Lower lobe of right lung (tissue), 2 donors: ENCODE measurements at places on chromosomes 1 and 21. TPM values are rescaled to one million over a fixed set of nuclear protein-coding genes. Genes with fewer than 3 reads are reported as not detected.
A peak's percentile ranks its signal among the peaks of the same experiment; 100 is the strongest.

- DNase-seq: no peak
These were observed 7.3 kb upstream of the DHCR24 start for GRCh38 chr1:54894271-54894670.

Gene KRTAP11-1
- total RNA-seq: not detected

Gene CLCA2
- 0.62 TPM for total RNA-seq

- DNase-seq: no peak
These were observed 460.5 kb upstream of the ADGRL2 start for GRCh38 chr1:81340239-81340638.

DNA sequence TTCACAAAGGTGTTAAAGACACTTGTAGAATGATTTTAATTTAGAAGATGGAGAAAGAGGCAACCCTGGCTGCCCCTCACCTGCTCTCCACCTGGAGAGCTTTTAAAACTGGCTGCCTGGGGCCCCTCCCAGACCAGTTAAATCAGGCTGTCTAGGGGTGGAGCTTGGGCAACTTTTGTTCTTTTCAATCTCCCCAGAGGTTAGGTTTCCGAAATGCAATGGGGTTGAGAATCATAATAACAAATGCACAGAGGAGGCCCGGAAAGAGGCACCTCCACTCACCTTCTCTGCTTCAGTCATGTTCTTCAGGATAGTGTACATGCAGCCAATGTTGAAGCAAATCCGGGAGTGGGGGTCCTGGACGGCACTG, 400 bp downstream of the NCF2 start:
- no peak for DNase-seq

Gene ERG
- total RNA-seq: 38.0 TPM

Gene ADAMTS4
- total RNA-seq: 1.4 TPM

DNA sequence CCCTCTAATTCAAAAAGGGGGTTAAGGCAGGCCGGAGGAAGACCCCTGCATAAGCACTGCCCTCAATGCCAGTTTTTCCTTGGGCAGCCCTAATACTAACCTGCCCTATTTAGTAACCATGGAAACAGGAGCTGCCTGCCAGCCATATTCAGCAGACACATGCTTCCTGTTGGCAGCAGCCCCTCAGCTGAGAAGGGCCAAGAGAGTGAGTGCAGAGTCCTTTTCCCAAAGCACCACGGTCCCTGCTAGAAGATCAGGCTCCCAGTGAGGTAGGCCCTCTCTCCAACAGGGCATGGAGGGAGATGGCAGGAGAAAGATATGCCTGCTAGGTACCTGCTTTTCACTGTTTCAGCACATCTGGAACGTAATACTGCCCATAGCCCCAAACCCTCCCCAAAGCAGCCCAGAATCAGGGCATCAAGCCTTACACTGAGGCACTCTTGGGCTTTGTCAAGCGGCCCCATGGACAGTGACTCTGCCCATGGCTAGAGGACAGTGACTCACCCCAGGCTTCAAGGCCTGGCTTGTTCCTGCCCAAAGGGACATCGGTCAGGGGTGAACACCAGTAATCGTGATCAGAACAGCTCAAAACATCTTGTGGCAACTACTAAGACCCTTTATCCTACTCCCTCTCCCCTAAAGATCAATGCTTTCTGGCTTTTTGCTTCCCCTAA, 64.5 kb downstream of the BCAR3 start:
- DNase-seq: peak; percentile 56

DNA sequence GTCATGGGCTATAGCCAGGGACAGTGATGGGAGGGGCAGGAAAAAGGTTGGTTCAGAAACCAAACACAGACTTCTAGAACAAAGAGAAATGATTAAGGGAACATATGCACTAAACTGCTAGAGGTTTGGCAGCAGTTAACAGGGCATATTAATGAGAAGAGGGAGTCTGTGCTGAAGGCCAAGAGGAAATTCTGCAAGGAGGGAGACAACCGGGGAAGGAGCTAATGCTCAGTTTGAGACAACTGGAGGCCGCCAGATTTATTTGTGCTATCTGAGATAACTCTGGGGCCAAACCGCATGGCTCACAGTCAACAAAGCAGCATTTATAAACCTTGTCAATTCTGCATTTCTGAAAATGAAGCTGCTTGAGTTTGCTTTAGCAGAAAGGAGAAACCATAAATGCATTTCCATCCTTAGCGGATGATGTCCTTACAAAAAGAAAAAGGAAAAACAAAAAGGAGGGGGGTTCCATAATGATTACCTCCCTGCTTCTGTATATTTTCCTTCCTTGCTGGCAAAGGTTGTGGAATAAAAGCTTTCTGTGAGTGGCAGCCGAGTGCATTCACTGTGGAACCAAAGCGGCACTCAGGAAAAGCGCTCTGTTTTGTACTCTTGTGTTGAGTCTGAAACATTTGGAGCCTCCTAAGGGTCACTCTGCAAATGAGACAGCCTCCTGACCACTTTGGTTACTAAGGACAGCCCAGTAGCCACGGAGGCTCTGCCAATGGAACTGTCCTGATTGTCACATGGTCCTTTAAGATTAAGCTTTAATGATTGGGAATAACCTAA, 70.3 kb downstream of the SIM2 start:
- no peak for DNase-seq

DNA sequence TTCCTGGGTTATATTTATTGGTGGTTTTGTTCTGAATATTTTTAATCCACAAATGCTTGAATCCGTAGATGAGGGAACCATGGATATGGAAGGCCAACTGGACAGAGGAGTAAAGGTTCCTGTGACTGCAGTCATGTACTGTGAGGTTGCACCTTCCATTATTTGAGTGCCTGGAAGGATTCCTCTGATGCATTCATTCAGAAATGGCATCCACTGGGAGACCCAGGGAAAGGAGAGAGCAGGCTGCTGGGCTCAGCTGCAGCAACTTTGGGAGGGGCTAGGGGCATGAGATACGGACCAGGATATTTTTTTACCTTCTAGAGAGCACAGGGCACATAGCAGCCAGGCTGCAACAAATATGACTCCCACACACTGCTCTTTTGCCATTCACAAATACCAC, 19.5 kb downstream of the AK2 start:
- no peak for DNase-seq

DNA sequence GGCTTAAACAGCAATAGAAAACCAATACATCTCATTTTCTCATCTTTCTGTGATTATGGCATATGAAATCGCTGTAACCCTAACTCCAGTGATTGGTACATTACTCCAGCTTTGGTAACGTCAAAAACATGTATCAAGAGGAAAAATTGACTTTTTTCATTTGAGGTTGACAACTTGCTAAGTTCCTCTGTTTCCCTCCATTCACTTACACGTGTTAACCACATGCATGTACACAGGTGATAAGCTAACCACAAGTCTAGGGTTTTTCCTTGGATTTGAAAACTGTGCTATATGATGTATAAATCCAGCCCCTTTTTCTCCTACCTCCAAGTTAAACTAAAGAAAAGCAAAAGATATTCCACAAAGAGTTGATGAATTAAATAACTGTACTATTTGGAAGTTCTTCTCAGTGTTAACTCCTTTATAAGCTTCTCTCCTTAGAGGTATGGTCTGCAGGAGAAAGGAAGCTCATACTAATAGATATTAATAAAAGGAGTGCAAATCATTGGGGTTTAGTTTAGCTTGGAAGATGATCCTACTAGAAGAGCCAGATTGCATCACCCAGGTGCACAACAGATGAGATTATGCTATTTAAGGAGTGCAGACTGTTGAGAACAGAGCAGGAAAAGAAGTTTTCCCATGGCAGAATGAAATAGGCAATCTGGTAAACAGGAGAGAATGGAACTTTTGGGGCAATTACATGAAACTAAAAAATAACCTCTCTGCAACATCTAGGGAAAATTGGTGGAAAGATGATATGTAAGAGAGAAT, 277.9 kb downstream of the GRIK1 start:
- no peak for DNase-seq

- no peak for DNase-seq
These were observed 63.1 kb downstream of the CDC42BPA start for GRCh38 chr1:227255086-227255732.

Gene HCN3
- total RNA-seq: 4.2 TPM

DNA sequence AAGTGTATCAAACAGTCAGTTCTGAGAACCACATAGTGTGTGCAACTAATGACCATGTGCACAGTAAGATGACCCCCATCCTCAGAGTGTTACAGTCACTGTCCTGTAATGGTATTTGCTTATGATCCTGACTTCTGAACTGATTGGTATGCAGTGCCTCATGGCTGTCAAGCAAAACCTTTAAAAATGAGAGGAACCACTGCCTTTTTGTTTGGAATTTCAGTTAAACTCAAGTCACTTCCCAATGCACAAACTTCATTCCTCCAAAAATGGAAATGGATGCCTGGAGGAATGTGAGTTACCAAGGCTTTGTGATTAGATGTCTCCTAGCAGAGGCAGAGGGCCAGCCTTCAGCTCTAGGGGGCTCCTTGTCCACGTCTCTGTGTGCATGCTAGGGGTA, 10.5 kb downstream of the C1orf198 start:
- DNase-seq: no peak

Gene FLG
- total RNA-seq: not detected

Gene HOOK1
- 14.7 TPM for total RNA-seq

GRCh38 chr1:159171254-159171687, at the start of gene CADM3:
TSS of gene CADM3 (plus strand) at chr1:159171615. CDS start at chr1:159171766, 151 bp downstream.
- DNase-seq: no peak

- DNase-seq: no peak
These were observed 16.2 kb downstream of the SDHC start for GRCh38 chr1:161330346-161330745.

DNA sequence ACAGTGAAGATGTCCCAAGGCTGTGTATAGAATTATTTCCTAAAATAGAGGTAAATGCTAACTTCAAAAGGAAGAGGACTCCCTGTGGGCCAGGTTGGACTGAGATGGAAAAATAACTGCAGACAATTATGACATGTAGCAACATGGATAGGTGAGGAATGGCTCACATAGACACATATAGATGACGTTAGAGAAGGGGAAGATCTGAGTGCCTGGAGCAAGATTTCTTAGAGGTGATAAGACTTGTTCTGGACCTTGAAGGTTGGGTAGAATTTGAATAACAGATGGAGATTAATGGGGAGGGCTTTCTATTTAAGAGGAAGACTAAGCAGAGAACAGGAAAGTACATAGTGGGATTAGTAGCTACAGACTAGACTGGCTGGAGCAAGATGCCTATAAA, 76.9 kb downstream of the C1orf21 start:
- DNase-seq: no peak

- no peak for DNase-seq
These were observed 5.8 kb downstream of the PAFAH2 start for GRCh38 chr1:25991937-25992688.

- no peak for DNase-seq
These were observed 55.5 kb upstream of the CNN3 start for GRCh38 chr1:94982398-94982797.

Gene SPRR2G
- not detected for total RNA-seq

Gene VASH2
- 1.6 TPM for total RNA-seq

DNA sequence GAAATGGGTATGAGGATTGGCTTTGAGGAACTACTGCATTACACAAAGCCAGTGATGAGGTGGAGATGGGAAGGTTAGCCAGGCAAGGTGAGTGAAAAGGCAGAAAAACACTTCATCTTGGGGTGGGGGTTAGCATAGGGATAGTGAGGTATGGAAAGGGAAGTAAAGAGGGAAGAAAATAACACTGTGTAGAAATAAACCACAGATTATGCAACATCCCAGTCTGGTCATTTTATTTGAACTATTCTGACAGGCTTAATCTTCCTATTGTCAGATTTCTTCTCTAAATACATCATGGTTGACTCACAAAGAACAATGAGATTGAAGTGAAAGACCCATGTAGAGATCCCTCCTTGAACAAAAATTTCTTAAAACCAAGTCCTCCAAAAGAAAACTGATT, 640.2 kb downstream of the PTPRC start:
- no peak for DNase-seq

GRCh38 chr1:114341299-114341698, 169.7 kb downstream of the TRIM33 start:
- DNase-seq: no peak

- DNase-seq: no peak
These were observed 58.0 kb upstream of the GFI1 start for GRCh38 chr1:92544756-92545165.

DNA sequence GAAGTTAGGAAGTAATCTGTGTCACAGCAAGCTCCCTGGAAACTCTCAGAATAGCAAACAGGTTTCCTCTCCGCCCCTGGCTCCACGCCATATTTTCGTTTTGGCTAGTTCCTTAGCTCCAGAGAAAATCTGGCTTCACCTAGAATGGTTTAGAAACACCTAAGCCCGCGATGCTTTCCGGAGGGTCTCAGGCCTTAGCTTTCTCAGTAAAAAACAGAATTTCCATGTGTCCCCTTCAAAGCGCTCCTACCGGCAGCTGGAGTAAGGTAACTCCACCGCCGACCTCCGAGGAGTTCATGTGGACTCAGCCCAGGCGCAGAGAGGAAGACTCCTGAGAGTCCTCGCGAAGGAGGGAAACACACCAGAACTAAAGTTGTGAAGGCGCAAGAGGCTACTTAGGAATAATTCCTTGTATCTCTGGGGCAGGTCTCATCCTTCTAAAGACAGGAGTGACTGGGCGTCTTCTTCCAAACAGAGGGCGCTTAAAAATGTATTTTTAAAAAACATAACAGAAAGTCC, 406 bp downstream of the KIAA0040 start:
- DNase-seq: peak; percentile 75

GRCh38 chr1:173301507-173301906, 94.4 kb upstream of the TNFSF4 start:
- no peak for DNase-seq

Gene GSTM5
- total RNA-seq: 11.7 TPM

- DNase-seq: no peak
These were observed 48.1 kb downstream of the TENT5C start for GRCh38 chr1:117653732-117654492.

- DNase-seq: no peak
These were observed 19.0 kb downstream of the YARS1 start for GRCh38 chr1:32798191-32798590.

Gene AVPR1B
- total RNA-seq: not detected

DNA sequence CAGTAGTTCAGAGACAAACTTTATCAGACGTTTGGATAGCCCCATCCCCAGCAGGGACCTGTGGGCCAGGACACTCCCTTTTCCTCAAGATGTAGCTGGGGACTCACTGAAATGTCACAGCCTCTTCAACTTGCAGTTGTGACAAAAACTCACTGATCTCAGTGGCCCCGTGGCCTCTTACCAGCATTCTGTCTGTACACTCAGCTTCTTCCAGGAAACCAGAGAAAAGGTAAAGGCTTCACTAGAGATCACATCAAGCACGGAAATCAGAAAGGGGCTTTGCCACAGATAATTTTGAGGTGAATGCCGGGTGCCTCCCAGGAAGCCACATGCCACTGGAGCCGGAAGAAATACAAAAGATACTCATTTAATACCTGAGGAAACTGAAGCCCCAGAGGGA, 122.2 kb downstream of the CCDC185 start:
- DNase-seq: no peak

DNA sequence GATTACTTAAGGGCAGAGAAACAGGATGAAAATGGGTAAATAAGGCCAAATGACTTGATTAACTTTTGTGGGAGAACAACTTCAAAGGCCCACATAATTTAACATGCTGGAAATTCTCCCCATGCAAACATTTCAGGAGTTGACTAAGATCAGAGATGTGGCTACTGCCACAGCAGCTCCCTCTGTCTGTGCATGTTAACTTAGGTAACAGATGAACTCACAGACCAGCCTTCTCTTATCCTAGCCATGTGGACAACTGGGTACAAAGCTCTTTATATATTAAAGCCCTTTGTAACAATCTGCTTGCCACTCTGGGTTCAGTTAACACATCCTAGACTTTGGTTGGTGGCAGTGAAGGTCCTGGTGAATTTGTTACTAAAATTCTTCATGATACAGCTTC, 33.2 kb downstream of the BEND5 start:
- DNase-seq: no peak
